ENCODE measurements at places on chromosomes 1 and 21.

DNA sequence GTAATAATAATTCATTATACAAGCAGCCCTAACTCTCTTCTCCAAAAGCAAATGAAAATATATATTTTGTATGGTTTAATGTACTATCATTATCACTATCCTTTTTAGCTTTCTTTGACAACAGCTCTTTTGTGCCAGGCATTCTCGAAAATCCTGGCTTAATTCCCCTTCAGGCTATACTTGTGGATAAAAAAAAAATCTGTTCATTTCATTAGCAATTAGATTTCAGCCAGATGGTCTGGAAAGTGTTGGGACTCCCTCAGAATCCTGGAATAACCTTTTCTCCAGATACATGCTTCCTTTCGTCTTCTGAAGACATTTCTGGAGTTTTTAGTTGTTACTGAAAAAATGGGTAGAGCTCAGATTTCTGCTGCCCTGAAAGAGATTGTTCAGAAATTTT, 83.4 kb upstream of the PLPPR4 start:
- DNase-seq: no peak

GRCh38 chr21:37592496-37592895, 225.9 kb downstream of the DYRK1A start:
- no peak for DNase-seq

DNA sequence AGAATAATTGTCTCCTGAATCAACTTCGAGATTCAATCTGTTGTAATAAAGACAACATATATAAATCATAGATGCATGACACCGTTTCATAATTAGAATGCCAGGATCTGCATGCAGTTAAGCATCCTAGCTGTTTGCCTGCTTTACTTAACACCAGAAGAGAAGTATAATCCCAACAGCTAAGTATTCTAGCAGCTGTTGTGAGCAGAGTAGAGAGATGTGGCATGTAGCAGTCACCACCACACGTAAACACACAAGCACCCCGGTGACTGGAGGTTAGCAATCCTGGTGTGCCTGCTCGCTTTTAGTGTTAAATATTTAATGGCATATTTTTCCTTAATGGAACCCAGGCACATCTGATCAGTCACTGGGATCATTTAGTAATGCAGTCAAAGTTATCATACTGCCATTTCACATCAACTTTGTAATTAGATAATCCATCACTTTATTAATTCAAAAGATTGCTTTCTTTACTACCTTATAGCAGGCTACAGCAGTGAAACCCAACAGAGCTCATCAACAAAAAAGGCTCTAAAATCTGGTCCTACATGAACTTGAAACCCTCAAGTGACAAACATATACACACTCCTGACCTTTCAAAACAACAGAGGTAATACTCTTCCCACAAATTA, 187.9 kb downstream of the SMYD3 start:
- DNase-seq: no peak

- DNase-seq: no peak
Observed at GRCh38 chr1:154219541-154219940, 1.2 kb upstream of the UBAP2L start.

DNA sequence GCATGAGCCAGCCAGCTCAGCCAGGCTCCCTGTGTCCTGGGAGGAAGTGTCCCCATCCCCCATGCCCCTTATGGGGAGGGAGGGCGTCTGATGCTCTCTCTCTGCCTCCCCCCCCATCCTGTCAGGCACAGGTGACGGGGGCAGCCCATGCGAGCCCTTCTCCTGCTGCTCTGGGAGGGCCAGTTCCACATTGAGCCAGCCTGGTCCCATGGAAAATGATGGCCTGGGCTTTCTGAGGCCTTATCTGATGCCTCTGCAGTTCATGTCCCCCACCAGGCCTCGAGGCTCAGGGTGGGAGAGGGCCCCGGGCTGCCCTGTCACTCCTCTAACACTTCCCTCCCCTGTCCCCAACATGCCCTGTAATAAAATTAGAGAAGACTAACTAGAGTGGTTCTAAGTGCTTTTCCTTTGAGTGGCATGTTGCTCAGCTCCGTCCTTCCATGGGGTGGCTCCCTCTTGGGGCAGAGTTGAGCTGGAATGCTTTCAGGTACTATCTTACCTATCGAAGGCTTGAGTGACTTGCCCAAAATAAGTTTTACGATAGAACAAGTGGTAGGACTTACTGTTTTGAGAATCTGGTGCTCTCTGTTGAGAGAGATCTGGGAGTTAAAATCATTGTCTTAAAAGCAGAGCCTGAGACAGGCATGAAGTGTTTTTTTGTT, 1.8 kb upstream of the MTFR1L start:
- no peak for DNase-seq

DNA sequence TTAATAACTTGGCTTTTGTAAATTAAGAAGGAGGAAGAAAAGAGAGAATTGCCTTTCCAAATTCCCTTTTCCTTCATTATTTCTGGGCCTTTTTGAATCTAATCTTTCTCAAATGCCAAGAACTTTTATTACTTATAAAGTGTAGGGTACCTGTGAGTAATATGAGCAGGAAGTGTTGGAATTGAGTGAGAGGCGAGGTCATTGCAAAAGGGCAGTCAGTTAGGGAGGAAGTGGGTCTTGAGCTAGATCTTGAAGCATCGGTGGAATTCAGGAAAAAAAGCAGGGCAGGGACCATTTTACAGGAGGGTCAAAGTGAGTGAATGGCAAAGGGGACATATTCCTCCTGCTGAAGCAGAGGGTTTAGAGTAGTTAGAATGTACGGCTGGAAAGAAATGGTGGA, 23.4 kb downstream of the DDI2 start:
- DNase-seq: no peak

DNA sequence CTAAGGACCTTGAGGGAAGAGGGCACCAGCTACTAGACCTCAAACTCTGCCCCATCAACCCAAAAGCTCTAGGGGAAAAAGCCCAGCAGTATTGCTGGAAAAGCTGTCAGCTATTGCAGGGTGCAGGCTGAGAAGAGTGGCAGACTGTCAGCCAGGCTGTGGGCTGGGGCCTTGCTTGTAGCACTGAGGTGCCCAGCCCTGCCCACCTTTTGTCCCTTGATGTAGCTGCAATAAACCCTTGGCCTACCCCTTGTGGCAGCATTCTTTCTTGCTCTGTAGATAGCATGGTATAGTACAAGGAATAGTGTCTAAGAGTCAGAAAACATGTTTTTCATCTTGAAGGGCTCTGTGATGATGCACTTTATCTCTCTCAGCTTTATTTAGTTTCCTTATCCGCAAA, 39.4 kb downstream of the CDC14A start:
- no peak for DNase-seq

GRCh38 chr1:28865997-28866650, 48.2 kb upstream of the EPB41 start:
- DNase-seq: no peak

Measured in activated CD4-positive, alpha-beta T cell treated with anti-CD3 and anti-CD28 coated beads for 4 hours (primary cell).